Body of pancreas (tissue), 4 donors: ENCODE measurements at places on chromosomes 3 and 15.

DNA sequence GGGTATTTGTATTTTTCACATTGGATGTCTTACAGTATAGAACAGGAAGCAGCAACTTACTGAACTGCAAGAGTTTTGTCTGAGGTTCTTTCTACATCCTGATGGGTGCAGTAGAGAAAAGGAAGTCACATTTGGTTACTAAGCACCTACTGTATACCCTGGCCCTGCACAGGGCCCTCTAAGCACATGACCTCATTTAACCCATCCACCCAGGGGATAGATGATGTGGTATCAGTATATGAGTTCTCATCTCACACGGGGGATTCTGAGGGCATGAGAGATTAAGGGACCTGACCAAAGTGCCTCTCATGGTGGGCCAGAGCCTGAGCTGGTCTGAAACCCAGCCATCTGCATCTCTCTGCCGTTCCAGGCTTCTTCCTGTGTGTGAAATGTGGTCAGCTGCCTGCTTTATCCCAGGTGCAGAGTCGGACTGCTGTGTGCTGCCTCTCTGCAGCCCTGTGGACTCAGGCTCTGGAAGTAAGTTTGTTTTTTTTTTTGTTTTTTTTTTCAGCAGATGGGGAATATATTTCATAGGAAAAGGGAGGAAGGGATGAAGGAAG lies 17.9 kb downstream of the SLC6A11 start:
- DNase-seq: no peak

GRCh38 chr15:66956672-66957430 lies 108.6 kb upstream of the SMAD3 start:
- DNase-seq: no peak

GRCh38 chr3:78872195-78872594 lies 895.6 kb downstream of the ROBO1 start:
- no peak for DNase-seq

- DNase-seq: no peak
Measured at GRCh38 chr3:157067114-157067513, 92.8 kb downstream of the CCNL1 start.

DNA sequence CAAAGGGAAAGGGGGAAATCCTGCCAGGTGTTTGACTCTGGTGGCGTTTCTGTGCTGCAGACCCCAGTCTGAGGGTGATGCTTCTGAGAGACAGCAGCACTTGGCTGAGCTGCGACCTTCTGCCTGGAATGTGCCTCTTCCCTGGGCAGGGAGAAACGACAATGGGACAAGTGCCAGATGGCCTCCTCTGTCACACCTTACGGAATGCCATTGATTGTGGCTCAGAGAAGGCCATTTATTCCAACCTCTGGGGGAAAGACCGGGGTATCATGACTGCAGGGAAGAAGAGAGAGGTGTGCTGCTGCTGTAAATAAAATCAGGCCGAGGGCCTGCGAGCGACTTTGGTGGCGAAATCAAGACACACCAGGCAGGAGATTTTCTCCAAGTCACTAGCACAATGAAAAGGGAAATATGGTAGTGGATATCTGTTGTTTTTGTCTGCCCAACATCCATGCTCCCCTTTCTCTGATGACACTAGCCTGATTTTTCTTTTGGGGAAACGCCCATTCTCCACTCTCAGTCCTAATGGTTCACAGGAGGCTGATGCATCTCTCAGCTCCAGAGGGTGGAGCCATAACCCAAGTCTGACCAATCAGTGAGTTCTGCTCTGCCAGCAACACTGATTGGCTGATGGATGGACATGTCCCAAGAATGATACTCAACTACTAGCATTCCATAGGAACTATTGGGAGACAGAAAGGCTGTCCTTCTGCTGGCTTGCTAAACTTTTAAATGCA lies 336.1 kb downstream of the FOXP1 start:
- DNase-seq: peak; percentile 39

- DNase-seq: peak; percentile 50
Measured at GRCh38 chr3:157135671-157136396, 24.1 kb downstream of the CCNL1 start.

- no peak for DNase-seq
Measured at GRCh38 chr3:187021748-187022402, 91.5 kb downstream of the ST6GAL1 start.

GRCh38 chr15:67145710-67146109 lies 80.3 kb downstream of the SMAD3 start:
- DNase-seq: no peak

GRCh38 chr15:58495891-58496408 lies 64.2 kb downstream of the LIPC start:
- DNase-seq: no peak

- DNase-seq: no peak
Measured at GRCh38 chr3:183534249-183534648, 21.3 kb downstream of the KLHL6 start.

DNA sequence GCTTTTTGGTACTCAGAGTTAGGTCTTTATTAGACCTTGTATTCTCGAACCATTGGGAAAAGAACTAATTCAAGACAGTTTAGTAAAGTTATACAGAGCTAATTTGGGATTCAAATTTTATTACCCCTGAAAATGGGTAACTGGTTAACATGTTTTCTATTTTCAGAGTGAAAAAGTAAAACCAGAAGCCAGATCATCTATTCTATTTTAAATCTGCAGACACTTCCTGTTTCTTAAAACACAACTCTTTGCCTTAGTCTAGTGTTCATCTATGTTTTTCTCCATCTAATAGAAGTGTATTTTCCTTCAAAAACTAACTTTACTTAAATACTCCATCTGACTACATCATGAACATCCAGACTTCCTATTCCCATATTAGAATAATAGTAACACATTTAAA lies 113.4 kb downstream of the CCNL1 start:
- DNase-seq: no peak

DNA sequence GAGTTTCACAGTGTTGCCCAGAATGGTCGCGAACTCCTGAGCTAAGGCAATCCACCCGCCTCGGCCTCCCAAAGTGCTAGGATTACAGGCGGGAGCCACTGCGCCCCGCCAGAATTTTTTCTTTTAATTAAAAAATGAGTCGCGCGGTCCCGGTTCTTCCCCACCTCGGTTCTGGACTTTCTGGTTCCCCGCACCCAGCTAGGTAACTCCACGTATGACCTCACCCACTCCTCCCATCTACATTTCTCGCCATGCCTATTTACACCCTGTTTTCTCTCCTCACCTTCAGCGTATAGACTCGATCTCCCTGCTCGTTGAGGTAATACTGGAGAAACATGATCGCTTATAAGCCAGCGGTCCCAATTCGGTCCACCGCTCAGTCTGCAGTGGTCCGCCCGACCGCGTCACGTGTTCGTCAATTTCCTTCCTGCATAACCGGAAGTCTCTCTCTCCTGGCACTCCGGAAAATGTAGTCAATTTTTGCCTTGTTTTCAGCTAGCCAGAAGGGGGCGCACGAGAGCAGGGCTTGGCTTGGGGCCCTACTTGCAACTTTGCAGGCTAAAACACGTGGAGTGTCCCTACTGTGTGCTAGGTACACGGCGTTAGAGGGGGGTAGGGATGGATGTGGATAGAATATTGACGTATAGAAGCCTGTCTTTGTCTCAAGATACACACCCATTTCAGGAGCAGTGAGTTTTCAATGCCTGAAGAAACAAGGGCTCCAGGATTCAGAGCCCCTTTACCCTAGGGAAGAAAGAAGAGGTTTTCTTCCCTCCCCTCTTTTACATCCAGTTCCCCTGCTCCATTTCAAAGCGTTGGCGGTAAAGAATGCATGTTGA lies at the start of the genes NOP10 and NUTM1:
Gene NOP10 (minus strand): TSS at position 400 of the 839 bp plus-strand sequence. CDS start 63 bp downstream, at position 337.
Gene NUTM1 (plus strand): TSS at position 579 of the 839 bp plus-strand sequence. CDS start 382 bp downstream, outside the sequence.
- DNase-seq: peak; percentile 90

GRCh38 chr15:92141607-92142006 lies 252.1 kb upstream of the ST8SIA2 start:
- no peak for DNase-seq

DNA sequence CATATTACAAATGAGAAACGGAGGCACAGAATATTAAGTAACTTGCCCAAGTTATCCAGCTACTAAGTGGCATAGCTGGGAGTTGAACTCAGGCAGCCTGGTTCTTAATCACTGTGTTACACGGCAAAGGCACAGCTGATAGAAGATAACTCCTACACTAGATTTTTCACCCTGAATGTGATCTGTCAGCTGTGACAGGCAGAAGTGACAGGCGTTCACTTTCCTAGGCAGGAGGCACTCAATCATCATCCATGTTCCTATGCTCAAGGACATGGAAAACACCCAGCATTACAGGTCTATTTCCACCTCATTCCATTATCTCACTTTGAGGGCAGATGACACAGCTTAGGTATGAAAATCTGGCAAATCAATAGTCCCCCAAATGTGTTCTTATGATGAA lies 35.6 kb downstream of the TBC1D2B start:
- DNase-seq: no peak

DNA sequence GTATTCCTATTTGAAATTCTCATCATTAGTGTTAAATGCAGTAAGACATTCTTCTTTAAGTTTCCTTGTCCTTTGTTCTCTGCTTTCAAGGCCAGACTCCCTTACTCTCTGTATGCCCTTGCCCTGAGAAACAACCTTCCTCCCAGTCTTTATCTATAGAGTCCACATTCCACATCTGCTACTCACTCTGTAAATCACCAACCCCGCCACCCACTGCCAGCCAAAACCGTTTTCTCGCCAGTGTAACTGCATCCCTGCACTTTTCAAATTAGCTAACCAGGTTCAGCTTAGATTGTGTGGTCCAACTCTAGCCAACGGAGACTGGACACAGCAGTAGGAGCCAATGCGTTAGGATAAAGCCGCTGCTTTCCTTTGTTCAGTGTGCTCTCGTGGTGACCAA lies 402.4 kb upstream of the PDZRN3 start:
- no peak for DNase-seq

- DNase-seq: peak; percentile 6
Measured at GRCh38 chr3:99753268-99753975, 64.2 kb upstream of the CMSS1 start.

DNA sequence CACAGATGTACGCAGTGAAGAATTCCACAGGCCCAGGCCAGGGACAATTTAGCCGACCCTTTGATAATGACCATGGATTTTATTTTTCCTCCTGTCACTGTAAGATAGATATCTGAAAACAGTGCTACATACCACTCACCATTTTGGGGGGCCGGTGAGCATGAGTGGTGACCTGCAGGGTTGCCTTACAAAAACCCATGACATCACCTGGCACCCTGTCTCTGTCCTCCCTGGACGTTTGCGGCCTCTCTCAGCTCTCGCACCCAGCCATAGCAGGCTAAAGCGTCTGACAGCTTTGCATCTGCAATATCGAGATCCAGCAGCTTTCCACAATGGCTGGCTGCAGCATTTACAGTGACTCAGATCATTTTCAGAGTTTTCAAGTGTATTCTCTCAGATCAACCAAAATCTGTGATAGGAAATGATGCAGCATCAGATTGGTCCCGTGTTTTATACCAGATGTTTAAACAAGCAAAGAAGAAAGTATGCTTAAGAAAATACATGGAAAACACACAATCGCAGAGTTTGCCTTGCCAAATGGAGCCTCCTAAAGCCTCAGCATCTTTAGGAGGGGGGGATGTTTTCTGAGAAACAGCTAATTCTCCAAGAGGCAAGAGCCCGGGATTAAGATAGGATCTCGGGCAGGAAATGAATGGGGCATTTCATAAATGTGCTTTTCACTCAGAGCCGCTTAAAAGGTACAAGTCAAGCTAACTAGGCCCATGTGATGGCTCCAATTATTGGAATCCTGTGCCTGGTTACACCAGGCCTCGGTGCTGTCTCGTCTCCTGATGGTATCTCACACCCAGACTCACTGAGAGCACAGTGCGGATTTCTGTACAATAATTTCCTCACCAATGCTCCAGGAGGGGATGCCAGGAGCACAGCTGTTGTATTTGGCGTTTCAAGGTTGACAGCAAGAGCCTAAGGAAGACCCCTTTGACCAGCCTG lies 257.3 kb downstream of the XXYLT1 start:
- DNase-seq: no peak
